ENCODE measurements at places on chromosomes 6 and 20.

GRCh38 chr6:139931747-139932146 lies 557.3 kb upstream of the CITED2 start:
- no peak for DNase-seq

DNA sequence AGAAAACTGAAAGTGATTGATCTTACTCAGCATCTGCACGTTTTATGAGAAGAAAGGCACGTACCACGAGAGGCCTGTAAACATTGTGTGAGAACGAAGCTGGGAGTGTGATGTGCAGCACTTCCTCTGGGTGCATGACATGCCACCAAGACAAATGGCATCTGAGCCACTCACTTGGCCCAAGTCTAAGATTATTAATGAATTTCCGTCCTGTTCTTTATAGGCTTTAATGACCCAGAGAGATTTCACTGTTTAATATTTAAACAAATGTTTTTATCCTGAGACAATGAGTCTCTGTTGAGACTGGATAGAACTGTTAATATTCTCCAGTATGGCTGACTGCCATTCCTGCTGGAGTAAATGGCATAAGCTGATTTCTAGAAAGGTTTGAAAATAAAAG lies 172.6 kb upstream of the PHACTR1 start:
- no peak for DNase-seq

GRCh38 chr6:39215640-39216158 lies 13.6 kb downstream of the KCNK5 start:
- DNase-seq, result no peak

- DNase-seq, result no peak
Observed at GRCh38 chr6:168055696-168056489, 23.1 kb downstream of the FRMD1 start.

- DNase-seq, result no peak
Observed at GRCh38 chr6:154267508-154268106, 89.0 kb downstream of the IPCEF1 start.

- peak; percentile 20 for DNase-seq
Observed at GRCh38 chr6:75347898-75348610, 63.5 kb upstream of the TMEM30A start.

GRCh38 chr6:147643341-147644200 lies 135.1 kb downstream of the SAMD5 start:
- DNase-seq, result no peak

- DNase-seq, result no peak
Observed at GRCh38 chr6:5172041-5172653, 87.0 kb downstream of the PPP1R3G start.

DNA sequence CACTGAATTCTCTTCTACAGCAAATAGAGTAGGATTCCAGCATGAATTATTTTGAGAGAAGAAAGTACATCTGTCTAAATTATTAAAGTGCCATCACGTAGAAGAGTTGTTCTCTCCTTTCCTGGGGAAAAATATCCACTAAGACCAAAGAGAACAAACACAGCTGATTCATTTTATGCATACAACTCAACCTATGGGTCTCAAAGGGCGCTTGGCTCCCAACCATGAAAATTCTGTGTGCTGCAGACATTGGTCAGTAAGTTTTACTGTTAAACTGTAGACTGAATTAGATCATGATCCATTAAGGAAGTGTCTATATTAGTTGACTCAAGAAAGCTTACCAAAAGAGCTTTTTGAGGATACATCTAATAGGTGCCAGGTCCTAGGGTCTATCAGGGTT lies 83.5 kb downstream of the FRK start:
- no peak for DNase-seq

DNA sequence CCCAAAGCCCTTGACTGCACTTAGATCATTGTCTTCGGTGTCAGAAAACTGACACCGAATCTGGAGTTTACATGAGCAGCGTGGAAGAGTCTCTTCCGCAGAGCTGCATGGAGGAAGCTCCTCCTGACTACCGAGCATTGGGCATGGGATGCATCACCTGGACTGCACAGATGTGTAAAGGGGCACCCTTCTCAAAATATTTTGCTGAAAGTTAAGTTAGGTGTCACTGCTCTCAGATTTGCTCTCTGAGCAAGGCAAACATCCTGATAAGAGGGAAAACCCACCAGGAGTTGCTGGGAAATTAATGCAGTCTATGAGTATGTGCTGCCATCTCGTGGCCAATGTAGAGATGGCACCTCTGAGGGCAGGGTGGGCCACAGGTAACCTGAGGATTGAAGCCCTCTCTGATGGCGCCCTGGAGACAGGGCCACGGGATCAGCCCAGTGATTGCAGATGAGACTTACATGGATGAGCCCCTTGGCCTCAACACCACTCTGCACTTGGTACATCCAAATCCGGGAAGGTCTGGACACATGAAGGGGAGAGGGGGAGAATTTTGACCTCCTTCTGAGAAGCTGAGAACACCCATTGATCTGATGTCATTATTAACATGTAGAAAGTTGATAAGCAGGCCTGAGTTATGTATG lies 129.9 kb downstream of the LPA start:
- no peak for DNase-seq

- no peak for DNase-seq
Observed at GRCh38 chr6:137522831-137523230, 28.6 kb upstream of the OLIG3 start.

- no peak for DNase-seq
Observed at GRCh38 chr6:96002576-96002910, 13.2 kb upstream of the FUT9 start.

DNA sequence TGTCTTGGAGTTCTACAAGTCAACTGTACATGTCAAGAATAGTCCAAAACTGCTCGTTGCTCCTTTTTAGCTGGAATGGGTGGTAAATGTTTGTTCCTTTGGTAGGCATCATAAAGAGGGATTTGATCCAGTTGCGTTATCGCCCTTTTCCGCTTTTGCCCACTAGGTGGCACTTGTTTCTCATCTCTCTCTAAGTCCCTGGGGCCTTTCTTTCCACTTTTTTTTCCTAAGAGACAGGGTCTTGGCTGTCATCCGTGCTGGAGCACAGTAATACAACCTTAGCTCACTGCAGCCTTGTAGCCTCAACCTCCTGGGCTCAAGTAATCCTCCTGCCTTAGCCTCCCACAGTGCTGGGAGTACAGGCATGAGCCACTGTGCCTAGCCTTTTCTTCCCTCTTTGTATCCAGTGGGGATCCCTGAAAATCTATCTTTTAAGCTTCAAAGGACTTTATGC lies 20.7 kb downstream of the GTPBP2 start:
- peak; percentile 66 for DNase-seq

- no peak for DNase-seq
Observed at GRCh38 chr6:6105472-6106036, 98.8 kb upstream of the NRN1 start.

- peak; percentile 3 for DNase-seq
Observed at GRCh38 chr6:99282479-99283062, 66.9 kb downstream of the FAXC start.

GRCh38 chr6:170145272-170145592 lies 145.6 kb downstream of the DLL1 start:
- no peak for DNase-seq

GRCh38 chr20:43536817-43537440 lies 21.9 kb upstream of the SGK2 start:
- DNase-seq, result no peak

- peak; percentile 38 for DNase-seq
Observed at GRCh38 chr6:158536891-158537798, 22.7 kb upstream of the TMEM181 start.

- DNase-seq, result no peak
Observed at GRCh38 chr20:36775196-36775595, 1.6 kb upstream of the DSN1 start.

- peak; percentile 30 for DNase-seq
Observed at GRCh38 chr6:19279273-19279684, 557.9 kb upstream of the ID4 start.

DNA sequence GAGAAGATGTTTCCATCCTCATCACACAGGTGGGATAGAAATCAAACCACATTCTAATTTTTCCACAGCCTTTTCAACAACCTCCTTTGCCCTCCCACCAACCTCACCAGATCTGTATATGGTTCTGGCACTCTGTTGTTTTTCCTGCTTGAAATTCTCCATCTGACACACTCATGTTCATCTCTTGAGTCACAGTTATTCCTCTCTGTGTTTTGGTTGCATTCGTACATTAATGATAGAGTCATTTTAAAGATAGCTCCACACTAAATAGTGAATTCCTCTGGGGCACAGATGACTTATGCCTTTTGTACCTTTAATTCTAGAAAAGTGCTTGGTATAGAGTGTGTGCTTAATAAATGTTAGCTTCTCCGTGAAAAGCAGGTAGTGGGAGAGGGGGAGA lies 1.4 kb upstream of the GCLC start:
- DNase-seq, result no peak

- DNase-seq, result no peak
Observed at GRCh38 chr6:166588691-166589336, 2.3 kb upstream of the RAMACL start.

- no peak for DNase-seq
Observed at GRCh38 chr6:40550202-40551101, 36.7 kb downstream of the LRFN2 start.

DNA sequence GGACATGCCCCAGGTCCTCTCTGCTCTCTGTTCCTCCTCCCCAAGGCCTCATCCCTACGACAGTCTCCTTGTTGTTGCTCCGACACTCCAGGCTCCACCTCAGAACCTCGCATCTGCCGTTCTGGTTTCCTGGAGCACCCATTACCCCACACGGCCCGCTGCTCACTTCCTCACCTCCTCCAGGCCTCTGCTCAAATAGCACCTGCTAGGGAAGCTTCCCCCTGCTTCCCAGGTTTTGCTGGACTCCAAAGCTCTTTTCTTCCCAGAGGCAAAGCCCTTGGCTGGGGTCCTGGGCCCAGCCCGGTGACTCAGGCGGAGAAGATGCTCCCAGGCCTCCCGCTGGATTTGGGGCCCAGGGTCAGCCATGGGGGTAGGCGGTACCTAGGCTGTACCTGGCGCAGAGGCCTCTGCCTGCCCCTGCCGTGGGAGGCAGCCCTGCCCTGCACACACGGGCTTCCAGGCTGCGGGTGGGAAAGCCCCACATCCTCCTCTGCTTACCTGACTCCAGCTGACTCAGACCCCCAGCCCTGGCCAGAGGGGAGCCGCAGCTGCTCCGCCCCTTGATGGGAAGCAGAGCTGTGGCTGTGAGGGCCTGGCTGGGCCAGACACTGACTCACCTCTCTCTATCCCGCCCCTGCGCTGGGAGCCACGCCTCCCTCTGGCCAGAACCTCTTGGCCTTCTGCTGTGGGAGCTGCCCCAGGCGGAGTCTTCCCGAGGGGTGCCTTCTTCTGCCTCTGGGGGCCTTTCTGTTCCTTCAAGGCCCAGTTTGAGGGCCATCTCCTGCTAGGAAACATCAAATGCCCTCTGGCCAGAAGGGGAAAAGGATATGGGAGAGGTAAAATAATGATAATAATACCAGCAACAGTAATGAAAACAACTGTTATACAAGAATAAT lies 130.5 kb downstream of the CEBPB start:
- no peak for DNase-seq

DNA sequence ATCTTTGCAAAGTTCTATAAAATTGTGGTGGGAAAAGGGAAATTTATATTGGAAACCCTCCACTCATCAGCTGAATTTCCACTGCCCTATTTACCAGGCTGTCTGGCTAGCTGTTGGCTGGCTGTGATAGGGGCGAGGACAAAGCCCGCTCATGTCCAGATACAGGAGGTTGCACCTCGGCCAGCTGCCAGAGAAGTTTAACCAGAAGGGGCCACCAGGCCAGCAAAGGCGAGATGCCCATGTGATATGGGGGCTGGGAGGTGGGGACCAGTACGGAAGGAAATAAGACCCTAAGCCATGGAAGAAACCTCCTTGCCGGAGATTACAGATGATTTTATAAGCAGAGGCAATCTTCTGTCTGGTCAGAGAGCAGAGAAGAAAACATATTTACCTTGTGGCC lies 143.8 kb downstream of the FNDC1 start:
- no peak for DNase-seq

GRCh38 chr6:85556992-85557668 lies 36.5 kb downstream of the SNX14 start:
- no peak for DNase-seq

- no peak for DNase-seq
Observed at GRCh38 chr20:49480236-49480635, 2.2 kb downstream of the KCNB1 start.

DNA sequence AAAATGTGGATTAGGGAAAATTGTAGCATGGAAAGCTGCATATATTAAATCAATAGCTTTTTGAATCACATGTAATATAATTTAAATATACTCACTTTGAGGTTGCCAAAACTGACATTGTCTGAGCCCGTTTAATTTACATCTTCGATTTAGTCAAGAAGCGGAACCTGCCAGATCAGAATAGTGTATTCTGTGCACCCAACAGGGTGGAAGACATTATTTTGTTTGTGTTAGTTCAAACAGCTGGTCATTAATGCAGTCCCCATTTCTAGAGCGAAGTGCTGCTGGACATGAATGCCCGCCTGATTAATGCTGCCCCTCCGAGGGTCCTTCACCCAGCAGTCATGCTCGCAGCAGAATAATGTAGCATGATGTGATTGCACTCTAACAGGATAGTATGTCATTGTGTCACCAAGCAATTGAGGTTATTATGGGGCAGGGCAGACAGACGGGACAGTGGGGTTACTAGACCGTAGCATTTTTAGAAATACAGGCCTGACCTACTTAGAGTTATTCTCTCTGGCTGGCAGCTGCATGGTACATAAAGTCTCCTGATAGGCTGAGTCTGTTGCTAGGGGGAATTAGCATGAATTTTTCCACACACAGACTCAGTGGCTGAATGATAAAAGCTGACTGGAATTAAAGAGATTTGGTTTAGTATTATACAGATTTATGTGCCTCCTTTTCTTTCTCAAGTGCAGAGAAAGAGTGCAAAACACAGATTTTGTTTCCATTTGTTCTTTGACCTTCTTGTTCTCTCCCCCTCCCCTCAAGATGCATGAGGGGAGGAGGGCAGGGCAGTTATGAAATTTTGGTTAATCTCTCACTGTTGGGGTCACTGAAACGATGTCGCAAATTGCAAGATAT lies 147.1 kb downstream of the PRL start:
- peak; percentile 68 for DNase-seq

- DNase-seq, result no peak
Observed at GRCh38 chr6:2931970-2932748, 29.1 kb upstream of the SERPINB9 start.

DNA sequence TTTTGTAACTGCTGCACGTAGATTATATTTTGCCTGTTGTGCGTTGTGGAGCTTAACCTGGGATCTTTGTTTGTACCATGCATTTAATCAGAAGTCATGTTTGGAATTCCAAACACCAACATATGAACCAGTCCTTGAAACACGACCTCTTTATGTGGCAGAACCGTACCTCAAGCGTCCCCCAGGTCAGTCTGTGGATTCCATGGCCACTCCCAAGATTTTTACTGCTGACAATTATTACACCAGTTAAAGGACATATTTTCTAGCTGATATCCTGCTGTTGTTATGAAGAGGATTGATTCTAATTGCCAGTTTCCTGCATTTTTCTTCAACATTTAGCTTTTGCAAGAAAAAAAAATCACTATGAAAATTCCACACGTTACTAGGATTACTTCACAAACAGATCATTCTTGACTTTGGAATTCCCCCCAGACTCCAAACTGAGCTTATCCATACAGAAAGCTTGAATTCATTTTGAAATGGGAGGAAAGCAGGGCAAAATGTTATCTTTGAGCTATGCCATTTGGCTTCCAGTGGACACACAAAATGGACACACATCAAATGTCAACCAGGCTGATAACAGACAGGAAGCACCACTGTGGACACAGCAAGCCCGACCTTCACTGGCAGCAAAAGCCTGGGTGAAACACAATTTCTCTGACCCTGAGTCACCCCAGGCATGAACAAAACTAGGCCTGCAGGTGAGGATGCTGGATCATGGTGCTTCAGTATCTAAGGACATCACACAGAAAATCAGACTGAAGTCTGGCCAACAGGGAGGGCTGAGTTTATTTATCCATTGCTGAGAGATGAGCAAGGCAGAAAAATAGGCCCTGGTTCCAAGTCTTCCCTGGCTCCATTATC lies 542.9 kb upstream of the JAG1 start:
- DNase-seq, result no peak

GRCh38 chr20:15937179-15937578 lies 636.1 kb downstream of the KIF16B start:
- DNase-seq, result no peak
